ENCODE measurements at places on chromosomes 11 and 22.

GRCh38 chr22:28711820-28712777 lies 29.5 kb downstream of the CHEK2 start:
- DNase-seq = no peak

DNA sequence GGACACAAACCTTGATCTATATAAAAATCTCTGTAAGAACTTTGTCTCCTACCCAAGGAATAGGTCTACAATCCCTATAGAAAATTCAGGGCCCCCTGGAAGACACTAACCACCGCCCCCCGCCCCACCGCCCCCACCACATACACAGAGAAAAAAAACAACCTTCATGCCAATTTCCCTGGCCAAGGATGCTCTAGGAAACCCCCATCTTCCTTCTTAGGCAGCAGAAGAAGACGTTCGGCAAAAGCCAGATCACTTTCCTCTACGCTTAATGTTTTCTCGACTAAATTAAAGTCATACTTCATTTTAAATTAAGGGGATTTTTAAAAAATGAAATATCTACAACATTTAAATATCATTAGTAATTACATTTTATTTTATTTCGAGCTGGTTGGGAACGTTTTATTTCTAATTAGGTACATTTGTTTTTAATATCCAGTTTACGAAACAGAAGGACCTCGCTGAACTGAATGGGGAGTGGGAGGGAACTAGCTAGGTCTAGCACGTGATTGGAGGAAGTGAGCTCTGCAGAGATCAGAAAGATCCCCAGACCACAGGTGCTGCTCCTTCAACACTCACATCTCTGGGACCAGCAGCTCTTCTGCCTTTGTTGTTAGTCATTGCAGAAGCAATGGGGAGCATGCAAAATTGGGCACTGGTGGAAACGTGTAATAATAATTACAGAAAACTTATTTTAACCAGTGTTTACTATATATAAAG lies 472.3 kb downstream of the MN1 start:
- no peak for DNase-seq

GRCh38 chr11:2287091-2287490 lies 14.6 kb downstream of the C11orf21 start:
- DNase-seq = no peak

GRCh38 chr22:34866081-34866480 lies 199.9 kb upstream of the ISX start:
- DNase-seq = no peak

DNA sequence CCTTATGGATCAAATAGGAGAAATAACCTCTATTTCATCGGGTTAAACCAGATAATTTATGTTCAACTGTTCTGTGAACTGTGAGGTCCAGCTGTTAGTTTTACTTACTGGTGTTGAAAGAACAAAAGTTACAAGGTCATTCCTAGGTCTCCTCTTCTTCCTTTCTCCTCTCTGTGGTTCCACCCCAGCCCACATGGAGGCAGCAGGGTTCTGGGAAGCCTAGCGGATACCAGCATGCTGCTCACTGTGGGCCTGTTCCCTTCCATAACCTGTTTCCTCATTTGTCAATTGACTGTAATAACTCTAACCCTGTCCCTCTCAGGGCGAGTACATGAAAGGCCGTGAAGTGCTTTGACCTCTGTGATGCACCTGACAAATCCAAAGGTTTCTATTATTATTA lies 27.8 kb downstream of the RELT start:
- no peak for DNase-seq

DNA sequence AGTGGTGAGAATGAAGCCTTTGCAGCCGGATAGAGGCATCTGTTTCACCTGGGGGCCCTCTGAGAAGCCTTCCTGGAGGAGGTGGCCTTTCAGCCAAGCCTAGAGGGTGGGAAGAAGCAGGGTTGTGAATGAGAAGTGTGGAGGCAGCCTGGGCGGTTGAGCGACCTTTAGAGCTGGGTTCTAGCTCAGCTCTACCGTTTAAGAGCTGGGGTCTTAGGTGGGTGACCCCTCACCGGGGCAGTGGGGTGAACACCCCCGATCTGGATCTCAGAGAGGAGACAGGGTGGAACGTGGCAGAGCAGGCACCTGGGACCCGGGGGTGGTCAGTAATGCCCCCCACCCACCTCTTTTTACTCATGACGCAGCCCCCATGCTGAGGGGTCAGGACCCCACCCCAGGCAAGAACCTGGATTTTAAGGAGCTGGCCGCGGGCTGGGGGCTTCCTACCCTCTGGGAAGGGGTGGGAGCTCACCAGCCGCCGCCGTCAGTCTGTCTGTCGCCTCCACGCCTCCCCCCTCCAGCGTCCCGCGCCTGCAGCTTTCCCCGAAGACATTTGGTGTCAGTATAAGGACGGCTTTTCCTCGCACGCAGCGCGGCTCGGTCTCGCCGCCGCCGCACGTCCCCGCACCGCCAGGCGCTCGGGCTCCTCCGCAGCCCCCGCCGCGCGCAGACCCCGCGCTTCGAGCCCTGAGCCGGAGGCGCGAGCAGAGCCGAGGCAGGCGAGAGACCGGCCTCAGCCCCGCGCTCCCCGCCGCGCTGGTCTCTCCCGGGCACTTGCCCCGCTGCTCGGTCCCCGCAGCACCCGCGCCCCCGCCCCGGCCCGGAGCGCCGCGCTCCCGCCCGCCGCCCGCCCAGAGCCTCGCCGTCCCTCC lies 13.3 kb upstream of the CACNA1I start:
- no peak for DNase-seq

DNA sequence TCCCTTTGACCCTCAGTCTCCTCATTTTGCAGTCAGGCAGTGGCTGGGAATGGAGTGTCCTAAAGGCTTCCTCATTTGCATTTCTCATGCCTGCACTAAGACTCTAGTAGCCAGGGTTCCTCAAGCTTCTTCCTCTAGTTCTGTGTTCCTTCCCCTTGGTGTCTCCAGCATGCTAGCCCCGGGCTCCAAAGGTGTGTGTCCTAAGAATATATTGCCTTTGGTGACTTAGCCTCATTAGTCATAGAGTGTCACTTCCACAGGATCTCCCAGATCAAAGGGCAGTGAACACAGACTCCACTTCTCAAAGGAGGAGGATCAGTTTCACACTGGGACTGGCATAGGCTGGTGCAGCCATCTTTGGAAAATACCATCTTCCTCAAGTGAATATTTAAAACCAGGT lies 21.4 kb upstream of the ACER3 start:
- no peak for DNase-seq

DNA sequence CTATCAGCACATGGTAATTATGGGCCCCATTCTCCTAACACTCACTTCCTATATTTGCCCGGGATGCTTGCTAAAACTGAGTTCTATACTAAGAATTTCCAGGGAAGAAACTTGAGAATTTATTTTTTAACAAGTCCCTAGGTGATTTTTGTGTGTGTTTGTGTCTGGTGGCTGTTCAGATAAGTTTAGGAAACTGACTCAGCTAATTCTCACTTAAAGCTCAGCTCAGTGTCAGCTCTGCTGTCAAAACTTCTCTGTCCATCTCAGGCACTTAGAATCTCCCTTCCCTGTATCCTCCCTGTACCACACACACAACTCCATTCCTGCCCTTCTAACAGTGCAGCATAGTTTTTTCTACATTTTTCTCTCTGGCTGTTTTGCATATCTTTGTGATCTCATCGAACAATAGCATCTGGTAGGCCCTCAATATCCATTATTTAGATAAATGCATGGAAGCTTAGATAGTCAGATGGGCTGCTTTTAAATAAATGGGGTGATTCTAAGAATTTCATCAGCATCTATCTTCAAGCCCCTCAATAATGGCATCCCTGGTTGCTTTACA lies 69.3 kb downstream of the PIWIL4 start:
- no peak for DNase-seq

DNA sequence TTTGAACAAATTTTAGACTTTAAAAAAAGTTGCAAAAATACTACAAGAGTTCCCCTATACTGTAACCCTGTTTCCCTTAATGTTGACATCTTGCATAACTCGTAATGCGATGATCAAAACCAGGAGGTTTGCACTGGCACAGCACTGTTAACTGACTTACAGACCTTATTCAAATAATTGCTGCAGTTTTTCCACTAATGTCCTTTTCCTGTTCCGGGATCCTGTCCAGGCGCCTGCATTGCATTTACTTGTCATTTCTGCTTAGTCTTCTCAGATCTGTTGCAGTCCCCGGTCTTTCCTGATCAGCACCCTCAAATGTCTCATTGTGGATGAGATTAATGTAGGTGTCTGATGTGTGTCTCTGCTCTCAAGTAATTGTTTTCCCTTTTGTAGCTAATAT lies 32.0 kb downstream of the APLP2 start:
- DNase-seq = no peak

DNA sequence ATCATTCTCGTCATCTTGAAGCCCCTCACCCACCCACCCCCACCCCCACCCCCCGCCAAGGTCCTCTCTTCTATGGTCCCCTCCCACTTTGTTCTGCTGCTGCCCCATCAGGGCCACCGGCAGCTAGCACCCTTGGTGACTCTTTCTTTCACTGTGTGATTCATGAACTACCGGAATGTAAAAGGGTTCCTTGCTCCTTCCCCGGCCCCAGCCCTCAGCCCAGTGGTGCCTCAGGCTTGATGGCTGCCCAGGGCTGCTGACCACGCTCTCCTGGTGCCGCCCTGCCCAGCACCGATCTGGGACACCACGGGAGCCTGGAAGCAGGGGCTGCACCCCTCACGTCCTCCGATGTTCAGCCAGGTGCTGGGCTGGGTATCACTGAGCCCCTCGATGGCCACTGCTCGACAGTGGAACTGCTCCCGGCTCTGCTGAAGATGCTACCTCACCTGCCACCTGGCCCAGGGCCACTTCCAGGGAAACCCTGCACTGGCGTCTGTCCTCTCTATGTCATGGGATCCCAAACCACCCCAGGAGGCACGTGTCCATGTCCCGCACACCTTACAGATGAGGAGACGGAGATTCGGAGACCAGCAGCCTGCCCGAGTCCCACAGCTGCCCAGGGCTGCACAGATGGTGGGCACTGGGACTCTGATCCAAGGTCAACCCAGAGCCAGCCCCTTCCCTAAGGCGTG lies 39.7 kb downstream of the IGLL5 start:
- DNase-seq = no peak

GRCh38 chr22:43263645-43264514 lies 76.9 kb upstream of the TTLL12 start:
- DNase-seq = peak; percentile 70

DNA sequence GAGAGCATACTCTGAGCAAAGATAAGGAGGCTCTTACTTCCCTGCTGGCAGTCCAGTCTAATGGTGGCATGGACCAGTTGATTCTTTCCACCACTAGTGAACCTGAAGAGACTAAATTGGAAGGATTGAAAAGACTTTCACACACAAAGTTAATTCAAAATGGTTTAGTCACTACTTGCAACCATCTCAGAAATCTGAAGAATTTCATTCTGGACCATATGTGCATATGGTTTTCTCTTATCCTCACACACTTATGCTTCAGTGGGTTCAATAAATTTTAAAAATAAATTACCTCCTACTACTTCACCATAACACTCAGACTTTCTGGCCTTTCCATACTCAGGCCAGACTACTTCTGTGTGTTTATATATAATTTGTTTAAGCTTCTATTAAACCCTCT lies 44.7 kb downstream of the CADM1 start:
- no peak for DNase-seq

- DNase-seq = no peak
Measured at GRCh38 chr11:1557904-1558774, 13.9 kb downstream of the DUSP8 start.

- DNase-seq = no peak
Measured at GRCh38 chr11:102430158-102430836, 22.3 kb downstream of the TMEM123 start.

GRCh38 chr11:76292583-76293188 lies 86.4 kb upstream of the WNT11 start:
- DNase-seq = no peak

- DNase-seq = no peak
Measured at GRCh38 chr11:76321340-76321739, 59.6 kb downstream of the THAP12 start.

DNA sequence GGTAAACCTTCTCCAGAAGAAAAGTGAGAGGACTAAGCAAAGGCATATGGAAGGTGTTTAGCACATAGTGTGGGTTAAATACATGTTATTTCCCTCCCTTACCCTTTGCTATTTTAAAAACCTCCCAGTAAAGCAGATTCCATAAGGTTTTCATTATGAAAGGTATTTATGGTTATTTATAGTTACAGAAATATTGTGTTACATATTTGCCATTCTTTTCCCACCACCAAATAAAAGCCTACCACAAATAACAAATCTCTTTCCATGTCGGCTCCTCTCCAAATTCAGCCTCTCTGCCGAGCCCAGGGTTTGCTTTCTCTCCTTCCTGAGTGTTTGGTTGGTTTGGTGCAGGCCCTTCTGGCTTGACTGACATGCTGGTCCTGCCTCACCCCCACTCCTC lies 64.4 kb downstream of the INSC start:
- DNase-seq = no peak

DNA sequence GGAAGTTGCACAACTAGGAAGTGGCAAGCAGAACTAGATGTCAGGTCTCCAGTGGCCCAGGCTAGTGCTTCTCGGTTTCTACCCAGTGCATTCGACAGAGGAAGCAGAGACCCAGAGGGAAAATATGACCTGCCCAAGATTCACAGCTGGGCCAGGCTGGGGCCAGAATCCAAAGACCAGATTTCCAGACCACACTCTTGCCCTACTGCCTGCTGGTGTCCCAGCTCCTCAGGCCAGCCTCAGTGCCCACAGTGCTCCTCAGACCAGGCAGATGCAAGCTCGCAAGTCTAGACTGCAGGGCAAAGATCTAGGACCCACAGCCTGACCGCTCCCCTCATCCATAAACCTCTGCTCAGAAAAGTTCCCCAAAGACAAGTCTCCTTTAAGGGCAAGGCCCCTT lies 262.6 kb downstream of the BUD13 start:
- no peak for DNase-seq

- DNase-seq = no peak
Measured at GRCh38 chr11:44805596-44805995, 78.8 kb downstream of the TSPAN18 start.

DNA sequence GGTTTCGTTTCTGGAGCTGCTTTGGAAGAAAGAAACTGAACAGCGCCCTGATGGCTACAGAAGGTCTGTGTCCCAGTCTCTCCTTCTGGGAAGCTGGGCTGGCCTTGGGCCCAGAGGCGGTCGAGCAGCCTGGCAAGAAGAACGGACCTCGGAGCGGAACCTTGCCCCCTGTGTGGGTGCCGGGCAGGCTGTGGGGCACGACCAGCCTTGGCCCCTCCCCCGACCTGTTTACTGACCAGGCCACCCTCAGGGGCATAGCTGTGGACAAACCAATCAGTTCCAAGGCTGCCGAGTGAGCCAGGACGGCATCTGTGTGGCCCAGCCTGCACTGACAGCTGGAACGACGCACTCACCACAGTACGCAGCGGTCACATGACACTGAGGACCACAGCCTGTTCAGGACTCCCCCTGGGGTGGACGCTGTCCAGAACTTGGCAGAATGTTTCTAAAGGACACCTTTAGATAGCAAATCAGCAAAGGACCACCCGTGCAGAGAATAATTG lies 7.2 kb downstream of the PIM3 start:
- no peak for DNase-seq

Measured in stimulated activated CD8-positive, alpha-beta memory T cell treated with anti-CD3 and anti-CD28 coated beads, Interleukin-7, amount 100 ng/mL, for 1 hour (primary cell).